ENCODE measurements at places on chromosomes 1 and 21.
A peak's percentile ranks its signal among the peaks of the same experiment; 100 is the strongest.

GRCh38 chr1:203040513-203041275, 14.4 kb downstream of the PPFIA4 start:
- no peak for DNase-seq

GRCh38 chr21:44723177-44724131, 12.1 kb upstream of the TSPEAR start:
- no peak for DNase-seq

DNA sequence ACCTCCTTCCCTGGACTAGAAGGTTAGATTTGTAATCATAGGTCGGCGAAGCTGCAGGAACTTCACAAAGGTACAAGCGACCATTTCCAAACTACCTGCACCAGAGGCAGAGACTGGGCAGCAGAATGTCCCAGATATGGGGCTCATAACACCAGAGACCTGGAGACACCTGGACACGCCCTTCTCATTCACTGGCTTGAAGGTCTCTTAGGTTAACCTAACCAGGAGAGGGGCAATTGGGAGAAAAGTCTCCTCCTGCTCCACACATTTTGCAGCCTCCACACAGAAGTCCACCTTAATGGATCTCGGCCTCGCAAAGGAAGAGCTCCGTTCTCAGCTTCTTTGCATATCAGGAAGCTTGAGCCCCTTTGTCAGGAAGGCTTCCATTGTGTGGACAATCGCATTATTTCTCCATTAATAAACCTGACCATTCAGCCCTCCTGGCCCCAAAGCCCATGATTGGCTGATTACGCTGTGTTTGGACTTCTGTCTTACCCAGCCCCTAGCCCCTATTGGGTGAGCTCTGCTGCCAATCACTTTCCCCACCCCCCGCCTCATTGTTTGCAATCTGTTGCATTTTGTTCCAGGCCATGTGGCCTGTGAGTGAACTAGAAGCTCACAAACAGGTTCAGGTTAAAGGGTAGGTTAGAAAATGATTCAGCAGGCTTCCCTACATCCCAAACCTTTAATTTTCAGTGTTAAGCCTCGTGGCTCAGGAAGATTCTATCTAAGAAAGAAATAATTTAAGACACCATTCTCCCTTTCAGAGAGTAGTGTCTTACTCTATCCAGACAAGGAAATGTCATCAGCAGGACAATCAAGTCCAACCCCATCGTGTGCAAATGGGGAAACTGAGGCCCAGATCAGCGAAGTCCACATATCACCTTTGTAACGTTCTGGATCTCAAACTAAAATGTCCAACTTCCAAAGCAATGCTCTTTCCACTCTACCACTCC, 2.8 kb downstream of the MYCL start:
- DNase-seq: no peak

GRCh38 chr1:65491472-65491871, 71.0 kb downstream of the LEPR start:
- DNase-seq: no peak

GRCh38 chr1:187844313-187844712, 1015.6 kb downstream of the PLA2G4A start:
- no peak for DNase-seq

GRCh38 chr1:208269338-208269666, 25.1 kb upstream of the PLXNA2 start:
- no peak for DNase-seq

GRCh38 chr1:83882906-83883305, 116.0 kb downstream of the TTLL7 start:
- no peak for DNase-seq

DNA sequence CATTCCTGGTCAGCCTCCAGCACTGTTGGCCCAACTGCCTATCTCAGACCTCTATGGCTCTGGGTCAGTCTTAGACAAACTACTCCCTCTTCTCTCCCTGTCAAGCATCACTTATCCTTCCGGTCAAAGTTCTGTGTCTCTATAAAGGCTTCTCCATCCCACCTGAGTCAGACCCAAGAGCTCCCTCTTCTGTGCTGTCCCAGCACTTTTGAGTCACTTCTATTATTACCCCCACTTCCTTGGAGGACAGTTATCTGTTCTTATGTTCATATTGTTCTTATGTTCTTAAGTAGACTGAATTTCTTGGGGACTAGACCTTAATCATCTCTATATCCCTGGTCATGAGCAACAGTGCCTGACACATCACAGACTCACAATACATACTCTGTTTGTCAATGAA, 29.2 kb upstream of the IL10 start:
- no peak for DNase-seq

GRCh38 chr1:24311741-24312140, 7.4 kb upstream of the GRHL3 start:
- DNase-seq: no peak

DNA sequence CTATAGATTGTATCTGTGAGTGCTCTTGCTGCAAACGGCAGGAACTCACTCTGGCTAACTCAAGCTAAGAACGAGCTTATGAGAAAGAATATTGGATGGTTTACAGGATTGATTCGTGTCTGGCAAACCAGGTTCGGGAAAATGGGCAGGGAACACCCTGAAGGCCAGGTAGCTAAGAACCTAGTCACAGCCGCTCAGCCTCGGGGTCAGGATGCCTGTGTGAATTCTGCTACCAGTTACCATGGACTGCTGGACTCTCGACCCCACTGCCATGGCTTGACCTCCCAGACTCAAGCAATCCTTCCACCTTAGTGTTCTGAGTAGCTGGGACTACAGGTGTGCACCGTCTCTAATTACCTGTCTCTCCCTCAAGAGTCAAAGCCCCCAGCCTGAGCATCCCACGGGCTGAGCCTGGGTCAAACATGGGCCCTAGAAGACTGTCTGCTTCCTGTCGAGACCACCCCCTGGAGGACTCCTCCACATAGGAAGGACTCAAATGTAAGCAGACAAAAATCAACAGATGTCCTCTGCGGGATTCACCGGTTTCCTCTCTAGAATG, 45.8 kb downstream of the NENF start:
- DNase-seq: no peak

- peak; percentile 90 for DNase-seq
These were observed 39.0 kb downstream of the GALNT2 start for GRCh38 chr1:230105754-230106625.

All from HL-60 (cell line).